Inflammatory macrophage treated with lipopolysaccharide for 1 hour (primary cell): ENCODE measurements at places on chromosomes 16 and 17.

- no peak for DNase-seq
Measured at GRCh38 chr17:7357381-7357780, 2.4 kb downstream of the TMEM95 start.

- no peak for DNase-seq
Measured at GRCh38 chr17:82396601-82397435, 21.3 kb upstream of the HEXD start.

DNA sequence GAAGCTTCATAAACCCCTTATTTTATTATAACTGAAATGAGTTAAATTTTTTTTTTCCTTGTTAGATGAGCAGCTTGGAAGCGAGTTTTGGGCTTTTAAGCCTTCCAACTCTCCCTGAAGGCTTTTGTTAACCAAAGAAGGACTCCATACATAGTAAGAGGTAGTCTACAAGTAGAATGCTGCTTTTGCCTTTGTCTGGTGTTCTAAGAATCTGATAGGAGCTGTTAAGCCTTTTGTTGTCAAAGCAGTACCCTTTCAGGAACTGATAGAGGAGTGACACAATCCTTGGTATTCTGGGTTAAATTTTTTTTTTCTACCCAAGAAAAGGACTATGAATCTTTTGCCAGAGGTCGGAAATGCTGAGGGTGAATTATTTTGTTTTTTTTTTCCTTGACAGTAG lies 26.1 kb downstream of the MAP2K4 start:
- no peak for DNase-seq

GRCh38 chr17:74442670-74443515 lies 11.0 kb downstream of the GPRC5C start:
- DNase-seq: peak; percentile 62
